ENCODE measurements at places on chromosomes 7 and 10.

GRCh38 chr10:81548160-81548559, 326.8 kb upstream of the NRG3 start:
- no peak for DNase-seq

GRCh38 chr10:30422981-30423654, 10.9 kb upstream of the MAP3K8 start:
- DNase-seq: no peak

DNA sequence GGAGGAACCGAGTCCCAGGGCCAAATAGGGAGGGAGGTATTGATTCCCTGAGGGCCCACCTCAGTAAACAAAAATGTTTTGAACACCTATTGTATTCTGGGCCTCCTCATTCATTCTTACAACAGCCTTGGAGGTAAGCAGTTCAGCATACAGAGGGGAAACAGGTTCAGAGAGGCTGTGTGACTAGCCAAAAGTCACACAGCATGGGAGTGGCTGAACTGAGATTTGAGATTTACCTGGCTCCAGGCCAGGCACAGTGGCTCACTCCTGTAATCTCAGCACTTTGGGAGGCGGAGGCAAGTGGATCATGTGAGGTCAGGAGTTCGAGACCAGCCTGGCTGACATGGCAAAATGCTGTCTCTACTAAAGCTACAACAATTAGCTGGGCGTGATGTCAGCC, 107.2 kb downstream of the TMEM130 start:
- no peak for DNase-seq

DNA sequence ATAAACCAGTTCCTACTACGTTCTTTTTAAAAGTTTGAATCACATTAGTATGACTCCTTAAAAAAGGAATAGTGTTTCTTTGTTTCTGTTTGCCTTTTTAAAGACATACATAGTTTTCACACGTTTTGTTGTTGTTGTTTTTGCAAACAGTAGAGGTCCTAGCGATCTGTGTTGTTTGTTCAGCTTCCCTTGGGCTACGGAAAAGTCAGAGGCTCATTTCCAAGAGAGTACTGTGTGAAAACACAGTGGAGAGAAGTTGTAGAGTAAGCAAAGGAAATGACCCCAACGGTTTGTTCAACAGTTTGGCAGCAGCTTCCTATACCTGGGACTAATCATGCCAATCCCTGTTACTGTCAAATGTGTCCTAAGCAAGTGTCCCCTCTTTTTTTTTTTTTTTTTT, 87.1 kb upstream of the STEAP1 start:
- no peak for DNase-seq

DNA sequence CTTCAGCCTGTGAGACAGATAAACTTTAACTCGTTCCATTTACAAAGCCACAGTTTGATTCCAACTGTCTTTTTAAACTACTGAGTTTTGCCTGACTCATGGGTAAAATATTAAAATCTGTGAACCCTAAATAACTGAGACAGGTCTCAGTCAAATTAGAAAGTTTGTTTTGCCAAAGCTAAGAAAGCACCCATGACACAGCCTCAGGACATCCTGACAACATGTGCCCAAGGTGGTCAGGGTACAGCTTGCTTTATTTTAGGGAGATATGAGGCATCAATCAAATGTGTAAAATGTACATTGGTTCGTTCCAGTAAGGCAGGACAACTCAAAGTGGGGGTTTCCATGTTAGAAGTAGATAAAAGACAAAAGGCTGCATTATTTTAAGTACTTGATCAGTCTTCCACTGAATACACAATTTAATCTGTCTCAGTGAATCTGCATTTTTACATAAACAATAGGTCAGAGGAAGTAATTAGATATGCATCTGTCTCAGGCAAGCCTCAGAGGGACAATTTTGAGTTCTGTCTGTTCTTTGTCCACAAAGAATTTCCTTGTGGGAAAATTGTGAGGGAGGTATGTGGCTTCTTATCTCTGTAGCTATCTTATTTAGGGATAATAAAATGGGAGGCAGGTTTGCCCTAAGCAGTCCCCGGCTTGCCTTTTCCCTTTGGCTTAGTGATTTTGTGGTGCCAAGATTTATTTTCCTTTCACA, 11.0 kb upstream of the PIP start:
- DNase-seq: no peak

DNA sequence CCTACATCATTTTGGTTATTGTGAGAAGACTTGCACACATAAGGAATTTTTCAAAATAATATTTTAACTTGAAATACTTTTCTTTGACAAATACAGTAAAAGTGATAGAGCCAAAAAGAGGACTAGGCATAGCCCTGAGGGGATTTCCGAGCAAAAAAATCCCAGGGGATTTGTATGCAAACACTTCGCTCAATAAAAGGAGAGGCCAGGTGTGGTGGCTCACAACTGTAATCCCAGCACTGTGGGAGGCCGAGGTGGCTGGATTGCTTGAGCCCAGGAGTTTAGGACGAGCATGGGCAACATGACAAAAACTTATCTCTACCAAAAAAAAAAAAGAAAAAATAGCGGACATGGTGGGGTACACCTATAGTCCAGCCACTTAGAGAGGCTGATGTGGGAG, 193.0 kb downstream of the PCDH15 start:
- DNase-seq: no peak

DNA sequence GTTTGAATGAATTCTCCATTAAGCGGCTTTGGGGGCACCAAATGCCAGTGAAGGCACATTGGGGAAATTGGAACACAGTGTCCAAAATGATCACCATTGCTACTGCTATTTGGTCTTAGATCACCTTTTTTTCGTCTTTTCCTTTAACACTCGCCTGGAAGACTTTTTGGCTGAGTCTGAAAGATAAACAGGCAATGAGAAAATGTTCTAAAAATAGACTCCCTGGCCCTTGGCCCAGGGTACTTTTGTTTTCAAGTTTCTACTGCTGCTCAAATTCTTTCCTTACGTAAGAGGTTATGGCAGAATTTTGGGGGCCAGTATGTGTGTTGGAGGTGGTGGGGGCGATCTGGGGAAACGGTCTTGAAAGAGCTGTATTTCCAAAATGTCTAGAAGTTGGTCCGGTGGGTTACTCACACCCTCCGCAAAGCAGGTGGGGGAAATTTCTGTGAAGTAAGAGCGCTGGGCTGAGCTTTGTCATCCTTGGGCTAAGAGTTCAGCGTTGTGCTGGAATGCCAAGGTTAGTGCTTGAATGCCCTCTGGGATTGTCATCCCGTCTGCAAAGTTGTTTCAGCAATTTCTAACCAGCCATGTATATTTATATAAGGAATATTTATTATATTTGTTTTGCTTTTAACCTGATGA, 1.3 kb upstream of the ITPRIP start:
- DNase-seq: no peak

DNA sequence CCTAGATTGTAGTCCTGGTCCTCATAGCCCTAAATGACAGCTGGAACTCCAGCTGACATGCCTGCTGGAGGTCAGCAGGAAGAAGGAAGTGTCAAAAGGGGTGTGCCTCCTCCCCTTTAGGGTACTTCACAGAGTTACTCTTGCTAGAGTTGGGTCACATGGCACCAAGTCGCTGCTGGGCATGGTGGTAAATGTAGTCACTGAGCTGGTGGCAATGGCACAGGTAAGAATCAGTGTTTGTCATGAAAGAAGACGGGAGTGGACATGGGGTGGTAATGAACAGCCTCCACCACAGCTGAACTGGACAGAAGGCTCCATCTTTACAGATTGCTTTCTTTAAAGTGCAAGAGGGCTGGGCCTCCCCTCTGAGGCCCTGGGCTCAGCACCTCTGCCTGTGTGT, 122.3 kb downstream of the ACTR3B start:
- no peak for DNase-seq

DNA sequence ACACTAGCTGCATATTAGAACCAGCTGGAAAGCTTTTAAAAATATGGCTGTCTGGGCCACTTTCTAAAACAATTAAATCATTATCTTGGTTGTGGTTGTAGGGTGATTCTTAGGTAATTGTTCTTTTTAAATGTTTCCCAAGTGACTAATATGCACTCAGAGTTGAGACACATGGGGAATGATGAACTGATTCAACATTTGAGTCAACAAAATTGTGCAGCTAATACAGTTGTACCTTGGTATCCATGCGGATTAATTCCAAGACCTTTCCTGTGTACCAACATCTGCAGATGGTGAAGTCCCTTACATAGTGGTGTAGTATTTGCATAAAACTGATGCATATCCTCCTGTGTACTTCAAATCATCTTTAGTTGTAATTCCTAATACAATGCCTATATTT, 242.2 kb downstream of the ATRNL1 start:
- no peak for DNase-seq

DNA sequence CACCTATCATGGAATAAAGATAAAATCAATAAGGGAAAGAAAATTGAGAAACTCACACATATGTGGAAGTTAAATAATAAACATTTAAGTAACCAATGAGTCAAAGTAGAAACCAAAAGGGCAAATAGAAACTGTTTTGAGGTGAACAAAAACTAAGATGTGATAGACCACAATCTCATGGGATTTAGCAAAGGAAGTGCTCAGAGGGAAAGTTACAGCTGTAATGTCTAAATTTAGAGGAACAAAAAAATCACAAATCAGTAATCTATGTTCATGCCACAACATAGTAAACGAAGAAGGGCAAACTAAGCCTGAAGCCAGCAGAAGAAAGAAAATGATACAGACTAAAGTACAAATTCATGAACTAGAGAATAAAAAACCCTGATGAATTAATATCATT, 16.3 kb downstream of the CYP3A4 start:
- DNase-seq: no peak
